ENCODE measurements at places on chromosomes 1 and 21.

GRCh38 chr1:30185313-30185712 is 538.1 kb downstream of the MATN1 start:
- DNase-seq: no peak

- no peak for DNase-seq
Measured at GRCh38 chr1:70458131-70458530, 47.1 kb downstream of the CTH start.

DNA sequence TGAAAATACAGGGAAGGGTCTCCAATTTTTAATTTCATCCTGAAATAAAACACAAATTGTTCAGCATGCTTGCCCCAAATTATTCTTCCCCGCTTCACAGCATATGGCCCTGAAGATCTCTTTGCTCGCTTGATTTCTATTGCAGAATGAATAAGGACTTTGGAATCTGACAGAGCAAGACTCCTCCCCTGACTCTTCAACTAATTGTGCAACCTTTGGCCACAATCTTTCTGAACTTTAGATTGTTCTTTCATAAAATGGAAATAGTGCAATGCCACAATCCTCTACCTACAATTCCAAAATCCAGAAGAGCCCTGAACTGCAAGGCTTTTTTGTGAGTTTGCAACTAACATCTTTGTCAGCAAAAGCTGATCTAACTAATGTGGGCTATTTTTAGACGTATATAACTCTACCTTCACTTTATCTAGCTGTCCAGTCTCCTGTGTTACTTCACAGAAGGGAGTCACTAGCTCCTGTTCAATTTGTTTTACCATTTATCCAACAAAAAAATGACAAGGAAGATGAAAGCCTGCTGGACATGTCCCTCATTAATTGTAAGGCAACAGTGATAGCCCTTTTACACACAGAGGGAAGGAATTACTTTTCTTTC is 13.4 kb downstream of the RNASEL start:
- DNase-seq: no peak

DNA sequence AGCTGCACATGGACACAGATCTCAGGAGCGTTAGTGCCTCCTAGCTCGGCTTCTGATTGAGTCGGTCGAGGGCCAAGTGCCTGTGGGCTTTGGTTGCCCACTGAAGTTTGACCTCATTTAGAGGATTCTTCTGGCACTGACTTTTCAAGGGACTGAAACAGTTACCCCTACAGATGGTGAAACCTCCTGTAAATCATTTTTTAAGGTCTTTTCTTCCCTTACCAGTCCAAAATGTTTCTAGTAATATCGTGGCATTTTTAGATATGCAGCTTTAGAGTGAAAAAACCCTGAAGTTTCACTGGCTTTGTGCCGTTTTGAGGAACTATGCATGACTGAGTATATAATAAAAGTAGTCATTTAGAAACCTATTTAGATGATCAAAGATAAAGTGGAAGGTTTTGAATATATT is 34.7 kb upstream of the L1TD1 start:
- DNase-seq: no peak

GRCh38 chr1:87712261-87713010 is 383.8 kb downstream of the LMO4 start:
- no peak for DNase-seq

GRCh38 chr1:64701071-64701470 is 43.8 kb upstream of the RAVER2 start:
- no peak for DNase-seq

DNA sequence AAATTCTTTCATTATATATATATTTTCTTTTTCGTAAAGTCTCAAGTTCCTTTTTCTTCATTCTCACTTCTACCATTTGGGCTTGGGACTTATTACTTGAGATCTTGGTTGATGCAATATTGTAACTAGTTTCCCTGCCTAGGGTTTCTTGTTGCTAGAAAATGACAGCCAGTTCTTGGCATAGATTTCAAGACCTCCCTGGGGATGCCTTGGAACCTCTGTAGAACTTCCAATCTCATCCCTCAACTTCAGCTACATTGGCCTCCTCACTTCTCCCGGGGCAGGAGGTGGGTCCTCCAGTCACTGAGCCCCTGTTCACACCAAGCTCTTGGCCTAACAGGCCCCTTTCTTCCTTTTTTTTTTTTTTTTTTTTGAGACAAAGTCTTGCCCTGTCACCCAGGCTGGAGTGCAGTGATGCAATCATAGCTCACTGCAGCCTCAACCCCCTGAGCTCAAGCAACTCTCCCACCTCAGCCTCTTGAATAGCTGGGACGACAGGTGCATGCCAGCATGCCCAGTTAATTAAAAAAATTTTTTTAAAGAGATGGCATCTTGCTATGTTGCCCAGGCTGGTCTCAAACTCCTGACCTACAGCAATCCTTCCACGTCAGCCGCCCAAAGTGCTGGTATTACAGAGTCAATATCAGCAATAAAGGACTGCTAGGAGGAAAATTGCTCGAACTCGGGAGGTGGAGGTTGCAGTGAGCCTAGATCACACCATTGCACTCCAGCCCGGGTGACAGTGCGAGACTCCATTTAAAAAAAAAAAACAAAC is 33.1 kb downstream of the MAP3K7CL start:
- DNase-seq: no peak

- no peak for DNase-seq
Measured at GRCh38 chr1:180217006-180217405, 13.1 kb upstream of the LHX4 start.

- no peak for DNase-seq
Measured at GRCh38 chr21:36211660-36212512, 55.3 kb downstream of the DOP1B start.

DNA sequence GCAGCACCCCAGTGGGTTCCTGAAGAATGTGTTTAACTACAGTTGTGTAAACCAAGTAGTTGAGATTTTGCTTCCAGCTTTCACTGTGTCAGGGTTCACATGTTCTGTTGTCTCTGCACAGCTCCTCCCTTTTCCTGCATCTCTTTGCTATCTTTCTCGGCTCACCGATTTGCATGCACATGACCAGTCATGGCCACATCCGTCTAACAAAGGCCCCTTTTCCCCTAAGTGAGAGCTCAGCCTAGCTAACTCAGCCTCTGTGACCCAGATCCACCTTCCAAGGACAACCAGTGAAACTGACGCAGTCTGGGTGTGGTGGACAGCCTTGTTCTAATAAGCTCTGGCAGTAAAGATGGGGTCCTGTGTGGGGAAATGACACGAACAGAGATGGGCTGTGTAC is 101.1 kb downstream of the ZP4 start:
- no peak for DNase-seq

- peak; percentile 42 for DNase-seq
Measured at GRCh38 chr1:2115702-2116341, 65.6 kb downstream of the PRKCZ start.

DNA sequence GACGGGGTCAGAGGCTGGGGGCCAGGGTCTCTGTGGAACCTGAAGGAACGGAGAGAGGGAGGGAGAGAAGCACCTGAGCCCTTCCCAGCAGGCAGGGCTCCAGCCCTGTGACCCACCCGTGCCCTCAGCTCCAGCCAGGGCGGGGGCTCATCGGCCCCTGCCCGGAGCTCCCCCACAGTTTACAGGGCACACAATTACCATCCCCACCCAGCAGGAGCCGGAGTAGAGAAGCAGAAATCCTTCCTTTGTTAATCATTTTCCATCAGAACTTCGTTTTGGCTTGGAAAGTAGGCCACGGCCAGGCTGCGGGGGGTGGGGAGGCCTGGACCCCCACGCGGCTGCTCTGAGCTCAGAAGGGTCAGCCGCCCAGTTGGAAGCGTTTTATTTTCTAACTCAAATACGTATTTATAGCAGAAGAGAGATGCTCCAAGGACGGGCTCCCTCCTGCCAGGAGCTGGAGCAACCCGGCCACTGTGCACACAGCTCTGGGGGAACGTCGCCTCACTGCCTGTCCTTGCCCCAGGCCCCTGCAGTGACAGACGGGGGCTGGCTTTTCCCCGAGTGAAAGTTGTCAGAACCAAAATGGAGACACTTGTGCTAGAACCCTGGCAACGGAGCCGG is 42.7 kb upstream of the ADARB1 start:
- DNase-seq: no peak

GRCh38 chr21:37405629-37406028 is 39.1 kb downstream of the DYRK1A start:
- no peak for DNase-seq

DNA sequence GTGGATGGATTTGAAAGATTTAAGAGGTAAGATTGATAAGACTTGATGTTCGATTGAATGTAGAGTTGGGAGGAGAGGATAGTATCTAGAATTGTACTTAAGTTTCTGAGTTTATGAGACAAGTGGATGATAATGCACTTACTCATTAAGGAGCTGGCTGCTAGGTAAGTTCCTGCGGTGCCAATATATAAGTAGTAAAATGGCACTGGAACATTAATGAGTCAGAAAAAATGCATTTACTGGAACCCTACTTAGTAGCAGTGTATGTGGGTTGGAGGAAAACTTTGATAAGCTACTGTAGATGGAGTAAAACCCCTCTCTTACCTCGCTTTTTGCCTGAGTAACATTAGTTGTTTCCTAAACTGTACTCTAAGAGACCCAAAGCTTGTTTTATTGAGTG is 68.2 kb downstream of the ZFYVE9 start:
- no peak for DNase-seq

GRCh38 chr1:36123356-36123755 is 1.7 kb downstream of the COL8A2 start:
- no peak for DNase-seq

DNA sequence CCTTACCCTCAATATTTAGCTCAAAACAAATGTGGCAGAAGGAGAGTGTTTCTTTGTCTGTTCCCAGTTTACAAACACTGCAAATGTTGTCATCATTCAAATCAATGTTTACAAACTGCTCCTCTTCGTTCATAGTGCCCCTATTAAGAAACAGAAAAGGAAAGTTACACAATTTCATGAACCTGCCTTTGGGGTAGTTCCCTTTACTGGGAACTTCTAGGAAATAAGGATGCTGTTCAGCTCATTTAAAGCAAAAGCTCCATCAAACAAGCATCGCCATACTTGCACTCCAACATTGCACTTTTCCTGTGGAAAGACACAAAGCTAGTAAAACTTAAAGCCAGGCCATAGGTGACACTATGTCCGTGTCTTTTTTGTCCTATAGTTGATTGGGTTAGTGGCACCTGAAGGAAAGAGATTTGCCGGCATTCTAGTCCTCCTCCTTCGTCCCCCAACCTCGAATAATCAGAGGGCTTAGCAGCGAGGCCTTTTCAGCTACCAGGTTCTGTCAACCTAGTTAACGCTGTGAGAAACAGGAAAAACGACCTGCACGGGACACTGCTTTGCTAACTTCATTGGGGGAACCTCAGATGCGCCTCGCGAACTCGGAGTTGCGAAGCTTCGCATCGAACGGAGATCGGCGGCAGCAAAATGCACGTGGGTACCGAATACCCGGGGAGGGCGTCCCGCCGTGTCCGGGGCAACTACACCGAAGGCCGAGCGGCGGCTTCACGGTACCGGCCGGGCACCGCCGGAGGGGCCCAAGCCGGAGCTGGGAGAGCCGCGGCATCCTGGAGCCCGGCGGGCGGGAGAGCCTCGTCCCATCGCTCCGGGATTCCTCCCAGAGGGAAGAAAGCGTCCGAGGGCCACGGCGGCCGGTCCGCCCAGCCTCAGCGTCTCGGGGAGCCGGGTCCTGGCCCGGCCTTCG is 706 bp downstream of the C21orf91 start:
- peak; percentile 58 for DNase-seq

- DNase-seq: no peak
Measured at GRCh38 chr21:15415541-15416261, 314.1 kb upstream of the USP25 start.

DNA sequence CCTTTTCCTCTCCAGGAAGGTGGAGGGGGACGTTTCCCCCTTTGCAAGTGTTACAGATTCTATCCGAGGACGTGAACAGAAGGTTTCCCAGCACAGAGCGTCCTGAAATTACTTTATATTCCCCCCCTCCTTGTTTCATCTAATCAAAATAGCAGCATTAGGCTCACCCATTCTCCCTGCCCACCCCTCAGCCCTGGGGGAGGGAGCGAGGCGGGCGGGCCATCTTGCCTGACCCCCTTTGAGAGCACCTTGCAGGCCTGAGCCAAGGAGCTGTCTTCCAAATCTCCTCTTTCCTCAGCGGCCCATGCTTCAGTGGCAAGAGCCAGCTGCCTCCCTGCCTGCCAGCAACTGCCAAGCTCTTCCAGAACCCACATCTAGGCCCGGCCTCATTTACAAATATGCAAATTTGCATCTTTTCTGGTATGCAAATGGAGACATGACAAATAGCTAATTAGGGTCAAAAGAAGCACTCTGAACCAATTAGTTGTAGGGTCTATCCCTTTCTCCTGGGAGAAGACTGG is 69.1 kb upstream of the POU3F1 start:
- DNase-seq: no peak

GRCh38 chr21:17466166-17466565 is 46.7 kb upstream of the CXADR start:
- no peak for DNase-seq

DNA sequence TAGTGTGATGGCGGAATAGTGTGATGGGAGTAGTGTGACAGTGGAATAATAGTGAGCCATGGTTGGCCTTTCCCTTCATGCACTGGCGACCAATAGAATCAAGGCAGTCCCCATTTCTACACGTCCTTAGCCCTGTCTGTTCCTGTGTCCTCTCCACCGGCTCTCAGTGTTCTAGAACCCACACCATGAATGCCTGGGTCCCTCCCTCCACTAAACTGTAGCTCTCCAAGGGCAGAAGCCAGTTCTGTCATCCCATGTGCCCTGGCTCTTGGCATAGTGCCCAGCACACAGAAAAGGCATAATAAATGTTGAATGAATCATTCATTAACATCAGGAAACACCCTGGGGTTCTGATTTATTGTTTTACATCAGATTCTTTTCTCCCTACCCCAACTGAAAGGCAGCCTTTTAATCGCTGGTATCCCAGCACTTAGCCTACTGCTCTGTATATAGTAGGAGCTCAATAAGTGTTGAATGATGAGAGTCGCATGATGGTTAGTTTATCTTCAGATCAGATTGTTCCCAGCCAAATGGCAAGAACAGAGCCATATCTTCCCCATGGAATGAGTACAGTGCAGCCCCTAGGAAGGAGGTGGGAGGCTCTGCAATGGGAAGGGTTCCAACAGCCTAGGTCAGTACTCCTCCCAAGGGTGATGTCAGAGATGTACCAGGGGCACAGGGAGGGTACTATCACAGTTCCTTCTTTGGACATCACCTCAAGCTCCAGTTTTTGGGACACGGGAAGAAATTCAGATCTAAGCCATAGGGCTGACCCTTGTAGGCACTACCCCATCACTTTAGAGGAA is 325.7 kb downstream of the HHAT start:
- no peak for DNase-seq

GRCh38 chr1:87673309-87673708 is 344.6 kb downstream of the LMO4 start:
- no peak for DNase-seq

- no peak for DNase-seq
Measured at GRCh38 chr1:246765521-246765920, 41.3 kb downstream of the SCCPDH start.
